ENCODE measurements at places on chromosomes 7 and 10. TPM values are rescaled to one million over a fixed set of nuclear protein-coding genes. Genes with fewer than 3 reads are reported as not detected.

AGR2 gene
- polyA plus RNA-seq, result 61.9 TPM

SPACDR gene
- polyA plus RNA-seq, result 1.5 TPM

PNLIPRP2 gene
- not detected for polyA plus RNA-seq

COL28A1 gene
- 9.7 TPM for polyA plus RNA-seq

NPC1L1 gene
- 2.4 TPM for polyA plus RNA-seq

ASB10 gene
- not detected for polyA plus RNA-seq

HDAC9 gene
- polyA plus RNA-seq, result 12.3 TPM

USP6NL gene
- polyA plus RNA-seq, result 32.3 TPM

SFXN4 gene
- 30.1 TPM for polyA plus RNA-seq

HYAL4 gene
- polyA plus RNA-seq, result 0.19 TPM

GRID2IP gene
- polyA plus RNA-seq, result 0.52 TPM

RNF133 gene
- 0.10 TPM for polyA plus RNA-seq

DGKI gene
- polyA plus RNA-seq, result 1.8 TPM

EPHB4 gene
- 96.3 TPM for polyA plus RNA-seq

PTF1A gene
- not detected for polyA plus RNA-seq

VIM gene
- polyA plus RNA-seq, result 1,221 TPM

GTF2IRD1 gene
- polyA plus RNA-seq, result 53.3 TPM

HNRNPA2B1 gene
- polyA plus RNA-seq, result 1,470 TPM

KCNIP2 gene
- polyA plus RNA-seq, result 4.4 TPM

SLC26A5 gene
- 0.17 TPM for polyA plus RNA-seq

BBIP1 gene
- 55.6 TPM for polyA plus RNA-seq

ITGB1 gene
- polyA plus RNA-seq, result 709 TPM

CD36 gene
- 32.0 TPM for polyA plus RNA-seq

FEZF1 gene
- not detected for polyA plus RNA-seq

MARVELD1 gene
- 49.7 TPM for polyA plus RNA-seq

PLXNA4 gene
- 13.9 TPM for polyA plus RNA-seq

ELFN1 gene
- polyA plus RNA-seq, result 19.6 TPM
